ENCODE measurements at places on chromosomes 11 and 22. TPM values are rescaled to one million over a fixed set of nuclear protein-coding genes. Genes with fewer than 3 reads are reported as not detected.

TNNT3 gene
- total RNA-seq = not detected

DNA sequence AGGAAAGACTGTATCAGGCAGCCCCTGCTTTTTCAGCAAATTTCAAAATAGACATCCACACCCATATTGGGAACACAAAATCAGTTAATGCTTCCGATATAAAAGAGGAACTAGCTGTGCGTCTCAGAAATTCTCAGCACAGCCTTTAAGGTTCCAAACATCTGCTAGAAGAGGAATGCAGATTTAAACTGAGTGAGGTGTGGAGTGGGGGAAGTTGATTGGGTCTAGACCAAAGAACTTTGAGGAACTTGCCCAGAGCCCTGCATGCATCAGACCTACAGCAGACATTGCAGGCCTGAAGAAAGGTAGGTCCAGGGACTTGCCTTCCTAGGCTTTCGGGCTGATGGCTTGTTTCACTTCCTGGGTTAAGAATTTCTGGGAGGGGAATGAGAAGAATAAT, at the start of gene MS4A4A:
TSS of gene MS4A4A (plus strand) at position 255 of the 400 bp plus-strand sequence. CDS start at position 265, 10 bp downstream.
- peaks cover 5% of the 10 kb centered on the region for H3K4me1 ChIP-seq
- H3K27me3 ChIP-seq = no peaks in the 10 kb centered on the region
- no peaks in the 10 kb centered on the region for H3K36me3 ChIP-seq
- no peak within 1 kb of the TSS for H3K4me3 ChIP-seq
- no peak within 1 kb of the TSS for H3K27ac ChIP-seq

DNA sequence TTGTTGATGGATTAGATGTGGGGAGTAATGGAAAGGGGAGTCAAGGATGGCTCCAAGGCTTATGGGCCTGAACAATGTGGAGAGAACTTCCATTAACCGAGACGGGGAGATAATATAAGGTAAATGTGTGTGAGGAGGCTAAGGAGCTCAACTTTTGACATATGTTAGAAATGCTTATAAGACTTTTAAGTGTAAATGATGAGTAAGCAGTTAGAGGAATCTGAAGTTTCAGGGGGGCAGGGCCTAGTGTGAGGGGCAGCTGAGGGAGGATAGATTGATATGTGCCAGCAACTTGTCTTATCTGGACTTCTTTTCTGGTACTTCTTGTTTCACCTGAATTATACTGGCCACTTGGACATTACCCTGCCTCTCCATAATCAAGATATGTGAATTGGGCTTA, 29.9 kb downstream of the ANKRD42 start:
- no peak overlapping the region for H3K27ac ChIP-seq
- no peaks in the 10 kb centered on the region for H3K36me3 ChIP-seq
- H3K27me3 ChIP-seq = peaks cover 2% of the 10 kb centered on the region
- no peak overlapping the region for H3K4me3 ChIP-seq
- DNase-seq = no peak

DNA sequence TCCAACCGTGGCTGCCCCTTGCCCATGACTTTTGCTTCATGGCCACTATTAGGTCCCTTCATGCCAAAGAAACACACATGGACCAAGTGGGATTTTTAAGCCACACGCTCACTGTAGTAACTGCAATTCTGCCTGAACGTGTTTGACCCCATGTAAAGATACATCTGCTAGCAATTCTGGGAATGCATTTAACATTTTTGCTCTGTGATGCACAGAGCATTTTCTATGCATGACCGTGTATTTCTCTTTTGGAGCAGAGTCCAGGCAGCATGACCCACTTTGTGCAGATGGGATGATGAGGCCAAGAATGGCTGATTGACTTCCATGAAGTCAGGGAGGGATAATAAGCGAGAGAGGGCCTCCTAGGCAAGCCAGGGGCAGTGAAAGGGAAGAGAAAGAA, 108.5 kb downstream of the TP53I11 start:
- H3K4me1 ChIP-seq = peaks cover 29% of the 10 kb centered on the region
- DNase-seq = no peak
- H3K27me3 ChIP-seq = peaks cover 24% of the 10 kb centered on the region
- no peak overlapping the region for H3K27ac ChIP-seq
- H3K36me3 ChIP-seq = peaks cover 73% of the 10 kb centered on the region

- peaks cover 22% of the 10 kb centered on the region for H3K4me1 ChIP-seq
- DNase-seq = no peak
- H3K27me3 ChIP-seq = peaks cover 1% of the 10 kb centered on the region
- H3K27ac ChIP-seq = peak overlapping the region; percentile 3
- H3K36me3 ChIP-seq = peaks cover 71% of the 10 kb centered on the region
Observed at GRCh38 chr11:36417154-36417553, 92.9 kb downstream of the TRAF6 start.

LRRC74B gene
- total RNA-seq = not detected

OR5B21 gene
- not detected for total RNA-seq

DNA sequence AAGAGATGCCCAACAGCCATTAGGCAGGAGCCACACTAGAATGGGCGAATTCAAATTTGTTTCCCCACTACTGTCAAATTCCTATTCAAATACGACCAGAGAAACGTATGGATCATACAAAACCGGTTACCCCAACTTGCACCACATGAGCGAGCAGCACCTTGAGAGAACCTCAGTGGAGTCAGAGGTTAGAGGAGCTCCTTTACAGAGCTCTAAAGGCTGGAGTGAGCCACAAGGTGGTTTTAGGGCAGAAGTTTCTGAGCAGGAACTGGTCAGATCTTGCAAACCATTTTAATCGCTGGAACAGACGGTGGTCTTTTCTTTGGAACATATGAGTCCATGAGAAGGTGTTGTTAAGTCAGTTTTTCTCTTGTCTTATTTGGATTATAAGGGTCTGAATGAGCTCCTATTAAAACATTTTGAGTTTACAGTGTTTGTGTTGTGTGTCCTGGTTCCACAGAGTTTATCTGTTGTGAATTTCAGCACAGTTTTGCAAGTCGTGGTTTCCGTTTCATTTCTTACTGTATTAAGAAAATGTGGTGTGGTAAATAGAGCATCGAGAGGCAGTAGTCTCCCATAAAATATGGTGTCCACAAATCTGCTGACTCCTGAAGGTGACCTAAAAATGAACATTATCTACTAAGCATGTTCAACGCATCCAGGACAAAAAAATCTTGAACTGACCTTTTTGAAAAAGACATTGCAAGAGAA, 471.7 kb downstream of the NTM start:
- no peak for DNase-seq
- no peak overlapping the region for H3K27ac ChIP-seq
- H3K36me3 ChIP-seq = no peaks in the 10 kb centered on the region
- H3K27me3 ChIP-seq = no peaks in the 10 kb centered on the region
- peaks cover 7% of the 10 kb centered on the region for H3K4me1 ChIP-seq

DNA sequence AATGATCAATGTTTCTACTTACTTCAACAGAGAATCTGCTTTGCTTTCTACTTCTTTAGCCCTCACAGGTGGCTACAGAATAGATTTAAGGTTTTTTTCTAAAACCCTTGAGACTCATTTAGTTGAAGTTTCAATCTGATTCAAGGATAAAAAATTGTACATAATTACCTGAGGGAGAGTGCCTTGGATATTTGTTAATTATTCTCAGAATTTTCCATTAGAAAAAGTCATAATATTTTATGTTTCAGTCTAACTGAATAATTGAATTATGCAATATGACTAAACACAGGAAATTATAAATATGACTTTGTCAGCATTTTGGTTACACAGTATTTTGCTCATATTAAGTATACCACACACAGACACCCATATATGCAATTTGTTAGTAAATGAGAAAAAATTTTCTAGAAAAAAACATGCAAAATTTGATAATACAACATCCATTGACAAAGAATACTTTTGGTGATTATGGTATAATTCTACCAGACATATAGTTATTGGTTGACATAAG, at the start of gene OR8J3:
TSS of gene OR8J3 (minus strand) at position 51 of the 511 bp plus-strand sequence. CDS start 2,483 bp downstream, outside the sequence.
- no peak within 1 kb of the TSS for H3K4me3 ChIP-seq
- no peak within 1 kb of the TSS for H3K27ac ChIP-seq
- no peaks in the 10 kb centered on the region for H3K27me3 ChIP-seq

FAM227A gene
- 2.5 TPM for total RNA-seq

KRTAP5-8 gene
- total RNA-seq = not detected

DNA sequence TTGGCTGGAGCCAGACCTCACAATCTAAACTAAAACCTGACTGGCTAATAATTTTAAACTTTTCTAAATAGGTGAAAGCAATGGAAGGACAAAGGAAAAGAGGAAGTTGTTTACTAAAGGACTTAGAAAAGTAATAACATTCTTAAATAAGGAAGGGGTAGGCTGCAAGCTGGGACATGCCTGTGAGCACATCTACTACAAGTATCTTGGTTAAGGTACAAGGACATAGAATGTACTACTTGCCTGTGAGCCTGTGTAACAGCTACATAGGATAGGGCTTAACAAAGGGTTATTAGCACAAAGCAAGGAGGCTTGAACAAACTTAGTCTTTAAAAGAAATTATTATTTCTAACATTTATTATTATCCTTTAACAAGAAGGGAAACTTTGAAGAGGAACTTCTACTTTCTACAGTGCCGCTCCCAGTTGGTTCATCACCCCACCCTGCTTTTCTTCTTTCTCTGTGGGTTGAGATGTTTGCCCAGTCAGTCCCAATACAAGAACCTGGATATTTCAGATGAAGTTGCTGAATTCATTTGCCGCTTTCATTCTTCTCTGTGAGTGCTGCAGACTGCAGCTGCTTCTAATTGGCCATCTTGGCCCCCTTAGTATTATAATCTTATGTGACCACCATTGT, 87.5 kb downstream of the PRMT3 start:
- H3K27ac ChIP-seq = no peak overlapping the region
- no peaks in the 10 kb centered on the region for H3K36me3 ChIP-seq
- H3K4me3 ChIP-seq = no peak overlapping the region
- H3K4me1 ChIP-seq = peaks cover 7% of the 10 kb centered on the region

DNA sequence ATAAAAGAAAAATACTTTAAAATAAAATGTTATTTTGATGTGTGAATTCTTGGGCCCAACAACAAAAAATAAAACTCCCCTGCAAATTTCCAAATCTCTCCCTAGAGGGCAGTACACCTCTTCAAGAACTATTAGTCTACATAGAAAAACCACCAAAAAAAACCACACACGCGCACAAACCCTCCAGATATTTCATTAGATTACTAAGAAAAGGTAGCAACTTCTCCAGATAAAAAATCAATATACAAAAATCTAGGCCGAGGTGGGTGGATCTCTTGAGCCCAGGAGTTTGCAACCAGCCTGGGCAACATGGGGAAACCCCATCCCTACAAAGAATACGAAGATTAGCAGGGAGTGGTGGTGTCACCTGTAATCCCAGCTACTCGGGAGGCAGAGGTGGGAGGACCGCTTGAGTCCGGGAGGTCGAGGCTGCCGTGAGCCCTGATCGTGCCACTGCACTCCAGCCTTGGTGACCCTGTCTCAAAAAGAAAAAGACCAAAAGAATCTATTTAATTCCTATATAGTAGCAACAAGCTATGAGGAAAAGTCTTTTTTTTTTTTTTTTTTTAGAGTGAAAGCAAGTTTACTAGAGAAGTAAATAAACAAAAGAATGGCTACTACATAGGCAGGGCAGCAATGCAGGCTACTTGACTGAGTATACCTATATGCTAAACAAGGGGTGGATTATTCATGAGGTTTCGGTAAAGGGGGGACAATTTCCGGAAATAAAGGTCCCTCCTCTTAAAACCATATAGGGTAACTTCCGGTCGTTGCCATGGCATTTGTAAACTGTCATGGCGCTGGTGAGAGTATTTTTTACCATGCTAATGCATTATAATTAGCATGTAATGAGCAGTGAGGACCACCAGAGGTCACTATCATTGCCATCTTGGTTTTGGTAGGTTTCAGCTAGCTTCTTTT, 13.1 kb downstream of the B3GNT6 start:
- no peak overlapping the region for H3K4me3 ChIP-seq
- H3K27me3 ChIP-seq = peaks cover under 1% of the 10 kb centered on the region
- peak; percentile 74 for DNase-seq
- H3K4me1 ChIP-seq = no peaks in the 10 kb centered on the region
- H3K27ac ChIP-seq = no peak overlapping the region

DNA sequence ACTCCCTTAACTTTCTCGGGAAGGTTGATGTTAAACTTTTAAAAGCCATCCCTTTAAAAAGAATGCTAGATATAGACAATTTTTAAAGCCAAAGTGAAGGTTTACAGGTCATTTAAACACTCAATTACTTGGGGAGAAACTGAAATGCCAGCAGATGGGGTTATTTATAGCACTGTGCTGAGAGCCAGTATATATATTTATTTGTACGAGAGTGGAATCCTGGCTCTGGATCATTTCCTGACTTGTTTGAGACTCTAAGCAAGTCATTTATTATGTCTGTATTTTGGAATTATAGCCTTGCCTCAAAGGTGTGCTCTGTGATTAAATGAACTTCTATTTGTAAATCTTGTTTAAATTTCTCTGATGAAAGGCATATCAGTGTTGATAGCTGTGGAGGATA, 6.8 kb upstream of the ZBED5 start:
- H3K36me3 ChIP-seq = no peaks in the 10 kb centered on the region
- peaks cover 5% of the 10 kb centered on the region for H3K4me1 ChIP-seq
- H3K27ac ChIP-seq = no peak overlapping the region
- no peak overlapping the region for H3K4me3 ChIP-seq
- no peak for DNase-seq

PRRG4 gene
- not detected for total RNA-seq

KLHL35 gene
- total RNA-seq = 2.8 TPM

DNA sequence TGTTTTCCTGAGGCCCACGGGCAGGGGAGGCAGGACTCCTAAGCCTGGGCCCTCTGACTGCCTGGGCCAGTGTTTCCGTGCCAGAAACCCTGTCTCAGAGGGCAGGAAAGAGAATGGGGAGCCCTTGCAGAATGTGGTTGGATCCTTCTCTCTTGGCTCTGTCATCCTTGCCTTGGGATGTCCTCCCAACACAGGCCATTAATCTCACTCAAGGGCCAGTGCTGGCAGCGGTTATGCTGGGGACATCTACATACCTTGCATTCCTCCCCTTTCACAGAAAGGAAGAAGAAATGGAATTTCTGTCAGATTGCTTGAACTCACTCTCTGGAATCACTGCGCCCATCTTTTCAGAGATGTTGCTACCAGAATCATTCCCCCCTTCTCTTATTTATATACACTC, 296.9 kb downstream of the KIRREL3 start:
- no peak overlapping the region for H3K27ac ChIP-seq
- peaks cover 11% of the 10 kb centered on the region for H3K4me1 ChIP-seq
- peaks cover 2% of the 10 kb centered on the region for H3K27me3 ChIP-seq
- H3K36me3 ChIP-seq = no peaks in the 10 kb centered on the region
- no peak for DNase-seq
- H3K4me3 ChIP-seq = no peak overlapping the region

Measured in endothelial cell (in vitro differentiated cells).